ENCODE measurements at places on chromosomes 4 and X.
A peak's percentile ranks its signal among the peaks of the same experiment; 100 is the strongest.

DNA sequence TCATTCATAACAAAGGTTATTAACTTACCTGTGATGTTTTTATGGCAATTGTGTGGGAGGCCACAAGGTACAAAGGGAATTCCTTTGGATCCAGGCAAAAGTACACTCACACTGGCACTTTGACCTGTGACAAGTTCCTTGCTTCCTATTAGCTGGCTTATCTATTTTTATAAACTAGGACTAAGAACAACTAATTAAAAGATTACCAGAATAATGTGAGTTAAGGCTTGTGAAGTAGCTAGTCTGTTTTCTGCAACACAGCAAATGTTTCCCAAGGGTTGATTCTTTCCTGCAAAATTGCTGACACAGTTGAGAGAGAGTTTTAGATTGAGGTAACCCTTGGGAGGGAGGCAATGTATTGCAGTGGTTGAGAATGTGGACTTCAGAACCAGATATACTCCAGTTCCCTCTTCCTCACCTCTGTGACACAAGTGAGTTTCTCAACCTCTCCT, 107.9 kb downstream of the CPEB2 start:
- DNase-seq: no peak

- no peak for DNase-seq
Observed at GRCh38 chrX:80876877-80877276, 67.2 kb upstream of the BRWD3 start.

DNA sequence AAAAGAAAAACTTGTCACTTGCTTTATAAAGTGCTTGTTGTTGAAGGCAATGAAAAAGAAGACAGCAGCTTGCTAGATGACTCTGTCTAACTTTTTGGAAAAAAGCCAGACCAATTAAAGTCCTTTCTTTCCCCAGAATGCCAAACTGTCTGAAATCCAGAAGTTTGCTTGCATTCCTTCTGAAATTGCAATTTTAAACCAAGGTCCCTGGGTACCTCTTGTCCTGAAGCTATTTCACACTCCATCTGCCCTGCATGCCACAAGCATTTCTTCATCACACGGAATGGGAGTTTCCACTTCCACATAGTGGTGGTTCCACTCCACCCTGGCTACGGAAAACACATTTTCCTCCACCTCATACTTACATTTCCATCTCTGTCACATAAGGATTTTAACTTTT, 101.0 kb downstream of the PAPSS1 start:
- no peak for DNase-seq

DNA sequence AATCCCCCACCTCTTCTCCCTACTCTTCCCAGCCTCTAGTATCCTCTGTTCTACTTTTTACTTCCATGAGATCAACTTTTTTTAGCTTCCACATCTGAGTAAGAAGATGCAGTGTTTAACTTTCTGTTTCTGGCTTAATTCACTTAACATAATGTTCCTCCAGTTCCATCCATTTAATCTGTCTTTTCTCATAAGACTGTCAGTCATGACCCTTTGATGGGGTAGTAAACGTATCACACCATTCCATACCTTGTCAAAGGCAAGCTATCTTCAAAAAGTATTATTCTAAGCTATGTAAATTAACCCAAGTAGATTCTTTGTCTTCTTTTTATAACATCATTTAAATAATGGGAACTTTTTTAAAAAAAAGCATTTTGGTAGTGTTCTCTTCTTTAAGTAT, 15.0 kb upstream of the GBA3 start:
- DNase-seq: no peak

DNA sequence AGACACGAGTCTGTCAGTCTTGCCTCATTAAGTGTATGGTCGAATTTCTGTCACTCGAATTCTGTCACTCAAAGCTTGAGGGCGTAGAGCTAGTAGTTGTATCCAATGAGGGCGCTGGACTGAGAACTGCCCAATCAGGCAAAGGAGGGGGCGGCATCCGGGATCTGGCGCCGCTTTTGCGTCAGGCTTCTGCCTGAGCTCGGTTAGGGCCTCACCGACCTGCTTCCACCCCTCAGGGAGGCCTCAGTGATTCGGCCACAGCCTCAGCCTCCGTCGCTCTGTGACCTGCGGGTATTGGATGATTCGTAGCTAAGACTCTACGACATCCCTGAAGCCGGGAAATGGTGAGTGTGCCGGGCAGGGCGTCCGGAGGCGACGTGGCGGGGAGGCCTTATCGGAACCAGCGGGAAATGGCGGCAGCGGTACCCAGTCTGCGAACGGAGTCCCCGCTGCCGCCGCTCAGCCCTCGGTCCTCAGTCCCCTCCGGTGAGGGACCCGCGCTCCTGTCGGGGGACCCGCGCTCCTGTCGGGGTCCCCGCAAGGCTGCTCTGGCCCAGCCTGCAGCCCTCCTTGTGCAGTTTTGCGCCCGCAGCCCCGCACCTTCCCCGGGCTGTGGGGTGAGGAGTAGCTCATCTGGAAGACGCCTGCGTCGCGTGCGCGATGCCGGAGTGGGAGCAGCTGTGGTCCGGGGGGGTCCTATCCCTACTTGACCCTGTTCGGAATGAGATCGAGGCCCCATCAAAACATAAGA, 88.3 kb downstream of the ZNF718 start:
- no peak for DNase-seq

- DNase-seq: no peak
Observed at GRCh38 chrX:140510895-140511295, 6.0 kb upstream of the SOX3 start.

GRCh38 chr4:177853229-177853628, 411.0 kb upstream of the AGA start:
- no peak for DNase-seq

DNA sequence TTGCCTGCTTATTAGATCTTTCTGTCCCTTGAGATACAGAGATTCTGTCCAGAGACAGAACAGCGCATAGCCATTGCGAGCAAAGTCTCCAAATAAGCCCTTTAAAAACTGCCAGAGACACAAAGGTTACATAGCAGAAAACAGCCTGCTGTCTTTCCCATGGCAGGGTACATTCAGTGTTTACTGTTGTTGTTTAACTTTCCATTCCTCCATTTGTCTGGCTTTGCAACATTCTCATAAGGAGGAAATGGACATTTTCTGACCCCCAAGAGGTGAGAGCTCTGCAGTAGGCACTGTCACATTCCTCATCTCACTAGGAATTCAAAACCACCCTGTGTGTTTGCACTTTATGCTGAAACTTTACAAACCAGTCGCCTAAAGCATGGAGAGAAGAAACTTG, 48.3 kb downstream of the PDE5A start:
- DNase-seq: no peak

DNA sequence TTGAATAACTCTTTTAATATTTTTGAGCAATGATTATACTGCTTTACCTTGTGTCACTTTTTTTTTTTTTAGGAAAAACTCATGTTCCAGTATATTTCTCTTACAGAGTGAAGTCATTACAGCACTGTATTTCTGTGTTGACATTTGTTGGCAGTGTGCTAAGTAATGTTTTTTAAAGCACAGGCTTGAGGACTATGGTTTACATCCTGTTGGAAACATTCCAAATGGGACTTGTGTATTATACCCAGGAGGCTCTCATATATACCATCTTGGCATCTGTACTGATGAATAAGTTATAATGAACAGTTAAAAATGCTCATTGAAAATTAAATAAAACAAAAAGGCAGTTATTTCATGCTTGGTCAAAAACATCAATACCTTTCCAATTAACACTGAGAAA, 33.8 kb downstream of the CEP44 start:
- DNase-seq: no peak

GRCh38 chr4:158496030-158496741, 25.5 kb upstream of the RXFP1 start:
- no peak for DNase-seq

DNA sequence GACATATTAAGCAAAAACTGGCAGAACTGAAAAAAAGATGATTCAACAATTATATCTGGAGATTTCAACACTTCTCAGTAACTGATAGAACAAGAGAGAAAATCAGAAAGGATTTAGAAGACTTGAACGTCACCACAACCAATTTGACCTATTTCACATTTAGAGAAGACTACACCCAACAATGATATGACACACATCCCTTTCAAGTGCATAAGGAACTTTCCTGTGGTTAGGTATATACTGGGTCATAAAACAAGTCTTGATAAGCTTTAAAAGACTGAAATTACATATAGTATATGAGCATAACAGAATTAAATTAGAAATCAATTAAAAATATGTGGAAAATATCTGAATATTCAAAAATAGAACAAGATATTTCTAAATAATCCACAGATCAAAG, 201.2 kb upstream of the HAND2 start:
- no peak for DNase-seq

GRCh38 chrX:51876441-51876840, 17.0 kb upstream of the MAGED1 start:
- DNase-seq: no peak

DNA sequence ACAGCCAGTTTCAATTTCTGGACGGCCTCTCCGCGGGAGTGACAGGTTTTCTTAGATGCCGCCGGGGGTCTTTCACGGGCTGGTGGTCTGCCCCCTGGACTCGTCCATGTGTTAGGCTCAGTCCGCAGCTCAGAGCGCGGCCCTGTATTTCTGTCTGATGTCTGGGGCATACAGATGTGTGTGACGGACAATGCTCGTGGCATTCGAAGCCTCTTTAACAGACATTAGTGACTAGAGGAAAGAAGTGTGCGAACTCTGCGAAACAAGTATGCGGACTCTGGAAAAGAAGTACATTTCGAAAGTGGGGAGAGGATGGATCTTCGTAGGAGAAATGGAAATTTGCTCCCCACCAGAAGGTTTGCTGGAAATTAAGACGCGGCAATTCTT, 793 bp upstream of the DCUN1D4 start:
- no peak for DNase-seq

GRCh38 chr4:1974840-1975239, 33.9 kb downstream of the NELFA start:
- no peak for DNase-seq

DNA sequence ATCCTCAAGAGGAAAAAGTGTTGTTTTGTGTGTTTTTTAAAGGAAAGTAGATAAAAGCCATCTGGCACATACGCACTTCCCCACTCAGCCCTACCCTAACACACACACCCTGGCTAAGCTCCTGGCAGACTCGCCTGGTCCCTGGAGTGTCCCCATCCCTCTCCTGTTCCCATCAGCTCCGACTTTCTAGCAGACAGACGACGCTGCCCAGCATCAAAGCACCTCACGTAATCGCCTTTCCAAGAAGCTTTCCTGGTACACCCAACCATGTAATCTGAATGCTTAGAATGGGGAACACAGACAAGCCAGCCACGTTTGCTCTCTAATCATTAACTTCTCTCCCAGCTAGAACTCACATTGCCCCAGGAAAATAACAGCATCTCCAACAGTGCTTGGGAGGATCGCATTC, 116.2 kb downstream of the AFAP1 start:
- no peak for DNase-seq

GRCh38 chr4:16607241-16608066, 291.0 kb downstream of the LDB2 start:
- DNase-seq: no peak

DNA sequence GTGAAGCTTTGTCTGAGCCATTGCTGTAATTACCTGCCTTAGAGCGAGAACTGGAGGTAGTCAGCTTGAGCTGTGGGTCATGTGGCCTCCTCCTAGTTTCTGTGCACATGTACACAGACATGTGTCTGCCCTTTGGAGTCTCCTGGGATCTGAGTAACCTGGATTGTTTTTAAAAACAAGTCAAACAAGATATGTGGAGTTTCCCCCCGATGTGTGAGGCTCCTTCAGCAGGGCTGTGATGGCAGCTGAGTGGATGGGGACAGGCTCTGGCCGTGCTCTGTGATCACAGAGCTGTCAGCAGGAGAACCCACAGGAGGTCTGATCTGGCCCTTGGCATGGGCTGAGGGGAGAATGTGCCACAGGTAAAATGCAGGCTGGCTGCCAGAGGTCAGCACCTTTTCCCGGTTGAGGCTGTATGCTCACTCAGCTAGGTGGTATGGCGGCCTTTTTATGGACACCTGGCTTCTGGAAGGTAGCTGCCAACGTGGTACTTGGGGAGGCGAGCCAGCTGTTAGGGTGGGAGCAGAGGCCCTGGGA, 38.4 kb downstream of the NOP14 start:
- no peak for DNase-seq

DNA sequence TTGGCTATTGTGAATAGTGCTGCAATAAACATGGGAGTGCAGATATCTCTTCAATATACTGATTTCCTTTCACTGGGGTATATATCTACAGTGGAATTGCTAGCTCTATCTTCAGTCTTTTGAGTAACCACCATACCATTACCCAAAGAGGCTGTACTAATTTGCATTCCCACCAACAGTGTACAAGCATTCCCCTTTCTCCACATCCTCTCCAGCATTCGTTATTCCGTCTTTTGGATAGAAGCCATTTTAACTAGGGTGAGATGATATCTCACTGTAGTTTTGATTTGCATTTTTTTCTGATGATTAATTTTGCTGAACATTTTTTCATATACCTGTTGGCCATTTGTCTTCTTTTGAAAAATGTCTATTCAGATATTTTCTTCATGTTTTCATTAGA, 110.3 kb downstream of the PRDM5 start:
- DNase-seq: no peak

DNA sequence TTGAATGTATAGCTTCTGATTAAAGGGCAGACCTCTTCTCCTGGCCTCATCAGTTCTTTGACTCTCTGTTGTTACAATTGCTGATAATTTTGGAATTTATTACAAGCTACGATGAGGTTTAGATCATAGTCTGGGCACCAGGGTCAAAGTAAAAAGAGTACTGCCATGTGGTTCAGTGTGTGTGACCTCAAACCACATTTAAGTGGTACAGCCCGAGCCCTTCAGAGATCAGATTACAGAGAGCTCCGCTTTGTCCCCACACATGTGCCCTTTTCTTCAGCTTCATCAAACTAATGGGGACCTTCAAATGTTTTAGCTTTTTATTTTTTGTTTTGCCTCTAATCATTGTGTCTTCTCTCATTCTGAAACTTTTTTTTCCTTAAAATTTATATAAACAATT, 37.1 kb downstream of the SPANXN2 start:
- no peak for DNase-seq

DNA sequence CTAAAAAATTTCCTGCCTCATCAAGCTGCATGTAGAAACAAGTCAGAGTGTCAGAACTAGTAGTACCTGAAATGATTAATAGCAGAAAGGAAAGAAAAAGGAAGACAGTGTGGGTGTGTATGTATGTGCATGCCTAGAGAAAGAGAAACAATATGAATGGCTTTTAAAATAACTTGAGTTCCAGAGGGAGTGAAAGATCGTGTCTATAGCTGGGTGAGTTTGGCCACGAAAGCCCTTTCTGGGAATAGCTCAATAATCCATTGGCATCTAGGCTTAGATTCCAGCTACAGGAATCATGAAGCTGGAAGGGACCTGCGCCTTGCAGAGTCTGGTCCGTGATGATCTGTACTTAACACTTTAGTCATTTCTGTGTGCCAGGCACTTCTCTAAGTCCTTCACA, 195.6 kb downstream of the RAPGEF2 start:
- DNase-seq: no peak

DNA sequence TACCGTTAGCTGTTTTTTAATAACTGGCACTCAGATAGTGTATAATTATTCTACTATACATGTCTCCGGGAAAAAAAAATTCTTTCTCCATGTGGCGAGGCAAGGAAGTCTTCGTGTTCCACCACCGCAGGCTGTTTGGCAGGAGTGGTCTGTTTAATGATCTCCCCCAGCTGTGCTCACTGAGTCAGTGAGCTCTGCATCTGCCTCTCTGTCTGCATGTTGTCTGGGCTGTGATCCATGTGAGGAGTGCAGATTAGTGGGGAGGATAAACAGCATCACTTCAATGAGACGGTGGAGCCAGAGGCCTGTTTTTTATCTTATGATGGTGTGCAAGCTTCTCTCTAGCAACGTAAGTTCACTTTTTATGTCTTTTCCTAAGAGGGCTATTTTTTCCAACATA, 69.8 kb downstream of the RPS3A start:
- peak; percentile 68 for DNase-seq

- no peak for DNase-seq
Observed at GRCh38 chr4:134560728-134561127, 359.1 kb upstream of the PABPC4L start.

Data from NCI-H1417 treated with DMSO at 0.1 percent for 48 hours (cell line).